Activated CD8-positive, alpha-beta memory T cell treated with anti-CD3 and anti-CD28 coated beads for 4 hours (primary cell): ENCODE measurements at places on chromosomes 11 and 22.

- DNase-seq = no peak
Observed at GRCh38 chr11:11777897-11778296, 63.9 kb upstream of the USP47 start.

DNA sequence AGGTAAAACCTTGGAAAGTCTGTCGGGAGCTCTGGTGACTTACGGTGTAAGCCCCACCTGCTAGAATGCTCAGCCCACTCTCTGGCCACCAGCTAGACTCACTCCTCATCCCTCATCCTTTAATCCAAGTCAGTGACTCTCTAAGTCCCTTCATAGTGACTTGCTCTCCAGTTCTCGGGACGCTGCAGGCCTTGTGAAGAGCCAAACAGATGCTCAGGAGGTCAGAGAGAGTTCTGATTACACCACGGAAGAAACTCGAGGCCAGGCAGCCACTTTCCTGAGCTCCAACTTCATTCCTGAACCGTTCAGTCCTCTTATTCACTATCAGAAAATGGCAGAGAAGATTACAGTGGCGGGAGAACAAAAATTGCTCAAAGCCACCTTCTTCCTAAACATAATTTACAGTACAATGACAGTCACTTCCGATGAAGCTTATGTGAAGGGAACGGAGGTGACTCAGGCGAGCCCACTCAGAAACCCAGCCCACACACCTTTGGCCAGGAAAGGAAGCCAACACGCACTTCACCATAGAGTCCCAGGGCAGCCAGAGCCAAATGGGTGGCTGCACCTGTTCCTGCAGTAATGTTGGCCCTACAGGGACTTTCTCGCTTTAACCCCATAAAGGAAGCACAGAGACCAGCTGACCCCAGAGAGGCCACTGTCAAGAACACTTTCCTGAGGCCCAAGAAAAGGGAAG, 100.4 kb downstream of the GALNT18 start:
- DNase-seq = no peak

GRCh38 chr22:22246706-22247105, 2.1 kb downstream of the VPREB1 start:
- no peak for DNase-seq

DNA sequence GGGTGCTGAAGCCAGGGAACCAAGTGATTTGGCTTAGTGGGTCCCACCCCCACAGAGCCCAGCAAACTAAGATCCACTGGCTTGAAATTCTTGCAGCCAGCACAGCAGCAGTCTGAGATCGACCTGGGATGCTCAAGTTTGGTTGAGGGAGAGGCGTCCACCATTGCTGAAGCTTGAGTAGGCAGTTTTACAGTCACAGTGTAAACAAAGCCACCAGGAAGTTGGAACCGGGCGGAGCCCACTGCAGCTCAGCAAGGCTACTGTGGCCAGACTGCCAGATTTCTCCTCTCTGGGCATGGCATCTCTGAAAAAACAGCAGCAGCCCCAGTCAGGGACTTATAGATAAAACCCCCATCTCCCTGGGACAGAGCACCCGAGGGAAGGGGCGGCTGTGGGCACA, 424.1 kb upstream of the TENM4 start:
- DNase-seq = no peak

DNA sequence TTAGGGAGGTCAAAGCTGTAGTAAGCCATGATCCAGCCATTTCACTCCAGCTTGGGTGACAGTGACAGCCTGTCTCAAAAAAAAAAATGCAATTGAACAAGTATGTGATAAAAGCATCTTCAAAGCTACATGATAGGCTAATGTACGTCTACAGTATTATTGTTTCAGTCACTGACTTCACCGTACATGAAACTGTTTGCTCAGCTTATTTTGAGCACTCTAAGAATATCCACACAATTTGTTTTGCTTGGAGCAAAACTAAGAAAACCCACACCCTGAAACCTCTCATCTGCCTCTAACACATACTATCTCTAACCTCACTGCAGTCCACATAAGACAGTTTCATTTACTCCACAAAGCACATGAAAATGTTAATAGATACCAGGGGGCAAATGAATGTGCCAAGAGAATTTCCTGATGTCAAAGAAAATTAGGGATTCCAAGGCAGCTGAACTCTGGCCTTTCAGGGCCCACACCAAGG, 60.7 kb downstream of the KCNA4 start:
- no peak for DNase-seq

DNA sequence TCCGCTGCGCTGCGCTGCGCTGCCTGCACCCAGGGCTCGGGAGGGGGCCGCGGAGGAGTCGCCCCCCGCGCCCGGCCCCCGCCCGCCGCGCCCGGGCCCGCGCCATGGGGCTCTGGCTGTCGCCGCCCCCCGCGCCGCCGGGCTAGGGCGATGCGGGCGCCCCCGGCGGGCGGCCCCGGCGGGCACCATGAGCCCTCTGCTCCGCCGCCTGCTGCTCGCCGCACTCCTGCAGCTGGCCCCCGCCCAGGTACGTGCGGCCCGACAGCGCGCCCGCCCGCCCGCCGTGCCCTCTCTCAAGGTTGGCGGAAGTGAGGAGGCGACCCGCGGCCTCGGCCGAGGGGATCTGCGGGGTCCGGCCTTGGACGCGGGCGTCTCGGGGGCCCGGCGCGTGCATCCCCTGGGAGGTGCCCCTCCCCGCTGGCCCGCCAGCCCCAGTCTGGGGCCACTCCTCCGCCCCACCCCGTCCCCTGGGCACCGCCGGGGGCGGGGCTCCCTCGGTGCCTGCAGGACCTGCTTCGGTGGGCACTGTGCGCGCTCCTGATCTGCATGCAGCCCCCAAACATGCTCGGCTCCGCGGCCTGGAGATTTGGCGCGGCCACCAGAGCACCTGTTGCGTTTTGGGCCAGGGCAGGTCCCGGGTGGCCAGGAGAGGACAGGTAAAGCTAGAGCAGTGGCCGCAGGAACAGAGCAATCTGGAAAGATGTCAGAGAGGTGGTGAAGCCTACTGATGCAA, 429 bp downstream of the VEGFB start:
- no peak for DNase-seq

DNA sequence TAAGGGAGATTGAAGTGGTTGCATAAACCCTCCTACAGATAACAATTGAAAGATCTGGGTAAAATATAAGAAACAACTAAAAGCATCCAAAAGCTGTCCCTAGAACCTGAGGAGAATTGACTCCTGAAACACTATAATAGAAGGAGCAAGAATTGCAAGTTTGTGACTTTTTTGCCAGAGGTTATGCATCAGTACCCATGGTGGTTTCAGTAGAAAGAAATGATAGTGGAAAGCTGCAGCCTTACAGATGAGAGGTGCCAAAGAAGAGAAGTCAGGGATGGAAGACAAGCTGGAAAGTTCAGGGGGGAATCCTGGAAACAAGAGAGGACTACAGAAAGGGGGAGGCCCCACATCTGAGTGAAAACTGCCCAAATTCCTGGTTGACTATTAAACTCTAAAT, 80.7 kb downstream of the PACS1 start:
- DNase-seq = no peak

DNA sequence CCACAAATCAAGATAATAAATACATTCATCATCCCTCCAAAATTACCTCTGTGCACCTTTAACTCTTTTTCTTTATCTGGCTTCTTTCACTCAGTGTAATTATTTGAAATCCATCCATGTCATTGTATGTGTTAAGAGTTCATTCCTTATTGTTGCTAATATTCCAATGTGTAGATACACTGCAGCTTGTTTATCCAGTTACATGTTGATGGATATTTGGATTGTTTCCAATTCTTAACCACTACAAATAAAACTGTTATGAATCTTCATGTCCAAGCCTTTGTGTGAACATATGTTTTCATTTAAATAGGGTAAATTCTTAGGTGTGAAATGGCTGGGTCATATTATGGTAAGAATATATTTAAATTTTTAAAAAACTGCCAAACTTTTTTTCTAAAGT, 323.3 kb upstream of the NCAM1 start:
- no peak for DNase-seq
